ENCODE measurements at places on chromosomes 4 and X.

DNA sequence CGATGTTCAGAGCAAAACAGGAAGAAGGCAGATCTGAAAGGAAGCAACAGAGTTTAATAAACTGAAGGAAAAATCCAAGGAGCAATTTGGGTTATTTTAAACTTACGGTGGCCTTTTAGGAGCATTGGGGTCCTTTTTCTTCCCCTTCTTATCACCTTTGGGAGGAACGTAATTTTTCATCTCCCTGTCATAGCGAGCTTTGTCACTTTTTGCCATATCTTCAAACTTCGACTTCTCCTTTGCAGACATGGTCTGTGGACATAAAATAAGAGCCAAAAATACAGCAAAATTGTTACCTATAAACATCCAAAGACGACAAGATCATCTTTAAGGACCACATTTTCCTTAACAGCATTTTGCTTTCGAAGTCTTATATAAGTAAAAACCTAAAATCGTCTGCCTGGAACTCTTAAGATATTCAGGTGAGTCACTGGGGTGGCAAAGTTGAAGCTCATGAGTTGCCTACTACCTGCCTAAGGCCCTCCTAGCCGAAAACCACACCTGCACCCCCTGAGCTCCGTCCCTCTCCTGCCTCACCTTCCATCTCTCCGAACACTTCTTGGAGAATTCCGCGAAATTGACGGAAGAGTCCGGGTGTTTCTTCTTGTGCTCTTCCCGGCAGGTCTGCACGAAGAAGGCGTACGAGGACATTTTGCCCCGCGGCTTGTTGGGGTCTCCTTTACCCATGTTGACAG is 1.0 kb downstream of the HMGB2 start:
- peak; percentile 49 for DNase-seq

- peak; percentile 87 for DNase-seq
These were observed 113.9 kb downstream of the NYX start for GRCh38 chrX:41561045-41561444.

- no peak for DNase-seq
These were observed 13.3 kb downstream of the CLDN2 start for GRCh38 chrX:106933538-106933961.

- peak; percentile 3 for DNase-seq
These were observed 275.3 kb upstream of the FGF13 start for GRCh38 chrX:138986866-138987265.

GRCh38 chr4:51874551-51874950 is 31.6 kb downstream of the DCUN1D4 start:
- DNase-seq: no peak

DNA sequence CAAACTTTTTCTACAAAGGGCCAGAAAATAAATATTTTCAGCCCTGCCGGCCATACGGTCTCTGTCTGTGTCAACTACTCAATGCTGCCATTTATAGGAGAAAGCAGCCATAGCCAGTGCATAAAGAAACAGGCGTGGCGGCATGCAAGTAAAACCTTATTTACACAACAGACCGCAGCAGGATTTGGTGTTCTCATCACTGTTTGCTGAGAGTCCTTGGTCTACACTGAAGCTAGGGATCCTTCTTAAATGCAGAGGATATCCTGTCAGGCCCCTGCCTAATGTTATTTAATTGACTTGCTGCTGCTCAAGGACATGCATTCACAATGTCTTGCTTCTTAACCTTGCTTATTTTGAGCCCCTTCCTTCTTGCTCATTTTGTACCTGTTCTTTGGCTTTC is 54.7 kb downstream of the CPE start:
- peak; percentile 60 for DNase-seq

- DNase-seq: no peak
These were observed 22.6 kb upstream of the CLCN4 start for GRCh38 chrX:10133980-10134676.

GRCh38 chr4:54318904-54319303 is 89.8 kb downstream of the PDGFRA start:
- peak; percentile 46 for DNase-seq

DNA sequence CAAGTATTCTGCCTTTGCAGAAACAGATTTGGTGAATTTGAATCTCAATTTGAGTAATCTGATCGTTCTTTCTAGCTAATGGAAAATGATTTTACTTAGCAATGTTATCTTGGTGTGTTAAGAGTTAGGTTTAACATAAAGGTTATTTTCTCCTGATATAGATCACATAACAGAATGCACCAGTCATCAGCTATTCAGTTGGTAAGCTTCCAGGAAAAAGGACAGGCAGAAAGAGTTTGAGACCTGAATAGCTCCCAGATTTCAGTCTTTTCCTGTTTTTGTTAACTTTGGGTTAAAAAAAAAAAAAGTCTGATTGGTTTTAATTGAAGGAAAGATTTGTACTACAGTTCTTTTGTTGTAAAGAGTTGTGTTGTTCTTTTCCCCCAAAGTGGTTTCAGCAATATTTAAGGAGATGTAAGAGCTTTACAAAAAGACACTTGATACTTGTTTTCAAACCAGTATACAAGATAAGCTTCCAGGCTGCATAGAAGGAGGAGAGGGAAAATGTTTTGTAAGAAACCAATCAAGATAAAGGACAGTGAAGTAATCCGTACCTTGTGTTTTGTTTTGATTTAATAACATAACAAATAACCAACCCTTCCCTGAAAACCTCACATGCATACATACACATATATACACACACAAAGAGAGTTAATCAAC is 15.3 kb downstream of the PLP1 start:
- DNase-seq: no peak

- DNase-seq: no peak
These were observed 142.9 kb upstream of the SLC4A4 start for GRCh38 chr4:71195924-71196323.

- DNase-seq: no peak
These were observed 224.7 kb upstream of the SFRP2 start for GRCh38 chr4:154013576-154013975.

All from DMS53 (cell line).